T-helper 22 cell (primary cell): ENCODE measurements at places on chromosomes 16 and 17.
A peak's percentile ranks its signal among the peaks of the same experiment; 100 is the strongest.

- DNase-seq = no peak
These were observed 17.2 kb upstream of the SLFN11 start for GRCh38 chr17:35390663-35391062.

DNA sequence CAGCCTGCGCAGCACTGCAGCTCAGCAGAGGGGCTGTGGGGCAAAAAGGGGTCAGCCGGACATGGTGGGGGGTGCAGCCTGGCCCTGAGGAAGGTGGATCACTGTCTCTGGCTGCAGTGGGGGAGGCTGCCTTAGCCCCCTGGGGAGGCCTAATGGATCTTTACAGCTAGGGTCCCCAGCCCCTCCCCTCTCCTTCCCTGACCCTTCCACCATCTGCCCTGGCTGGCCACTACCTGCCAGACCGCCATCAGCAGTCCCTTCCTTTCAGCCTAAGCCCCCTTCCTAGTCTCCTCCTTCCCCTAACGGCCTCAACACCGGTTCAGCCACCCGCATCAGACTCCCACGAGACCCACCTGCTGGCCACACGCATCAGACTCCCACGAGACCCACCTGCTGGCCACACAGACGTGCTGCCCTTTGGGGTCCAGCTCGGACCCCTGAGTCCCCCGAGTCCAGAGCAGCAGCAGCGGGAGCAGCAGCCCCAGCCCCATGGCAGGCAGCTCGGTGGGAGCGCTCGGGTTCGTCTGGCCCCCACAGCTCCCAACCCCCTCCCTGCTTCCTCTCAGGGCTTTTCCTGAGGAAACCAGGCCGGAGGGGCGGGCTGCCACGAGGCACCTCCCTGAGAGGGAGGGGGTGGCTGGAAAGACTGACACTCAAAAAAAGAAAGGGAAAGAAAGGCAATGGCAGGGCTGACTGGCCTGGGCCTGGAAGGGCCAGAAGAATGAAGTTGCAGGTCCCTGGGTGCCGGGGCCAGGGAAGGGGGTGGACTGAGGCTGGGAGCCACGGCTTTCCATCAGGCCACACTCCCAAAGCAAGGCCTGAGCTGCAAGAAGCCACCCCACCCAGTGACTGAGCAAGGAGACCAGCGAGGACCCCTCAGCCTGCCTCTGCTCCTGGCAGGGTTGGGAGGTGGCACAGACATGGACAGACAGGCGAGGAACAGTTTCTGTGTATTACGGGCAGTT, at the start of gene SCARF1:
SCARF1 (minus strand) TSS at position 526 of the 965 bp plus-strand sequence; CDS start at position 491, 35 bp downstream.
- DNase-seq = no peak

DNA sequence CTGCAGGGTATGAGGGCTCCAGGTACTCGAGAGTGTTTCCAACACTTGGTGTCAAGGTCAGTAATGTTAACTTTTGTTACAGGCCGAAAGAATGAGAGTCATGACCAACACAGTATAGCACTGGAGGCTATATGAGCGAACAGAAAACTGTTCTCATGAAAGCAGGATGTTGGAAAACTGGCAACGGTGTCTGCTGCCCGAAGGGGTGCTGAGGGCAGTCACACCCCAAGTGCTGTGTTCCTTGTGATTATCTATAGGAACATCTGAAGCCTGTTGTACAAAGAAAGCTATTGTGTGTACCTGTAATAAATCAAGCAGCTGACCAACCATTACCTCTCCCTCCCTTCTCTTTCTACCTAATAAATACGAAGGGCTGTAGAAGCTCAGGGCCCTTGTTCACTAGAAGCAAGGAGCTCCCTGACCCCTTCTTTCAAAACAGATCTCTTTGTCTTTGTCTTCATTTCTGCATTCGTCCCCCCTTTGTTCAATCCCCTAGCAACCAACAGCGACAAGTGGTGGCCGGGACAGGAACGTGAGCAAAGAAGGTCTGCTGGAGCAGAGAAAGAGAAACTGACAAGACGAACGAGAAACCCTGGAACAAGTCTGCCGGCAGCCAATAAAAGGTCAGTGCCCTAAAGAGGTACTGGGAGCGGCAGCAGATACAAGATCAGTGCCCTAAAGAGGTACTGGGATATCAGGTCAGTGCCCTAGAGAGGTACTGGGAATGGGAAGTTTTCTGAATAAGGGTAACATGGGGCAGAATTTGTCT, 7.6 kb downstream of the CD300LD start:
- DNase-seq = no peak

DNA sequence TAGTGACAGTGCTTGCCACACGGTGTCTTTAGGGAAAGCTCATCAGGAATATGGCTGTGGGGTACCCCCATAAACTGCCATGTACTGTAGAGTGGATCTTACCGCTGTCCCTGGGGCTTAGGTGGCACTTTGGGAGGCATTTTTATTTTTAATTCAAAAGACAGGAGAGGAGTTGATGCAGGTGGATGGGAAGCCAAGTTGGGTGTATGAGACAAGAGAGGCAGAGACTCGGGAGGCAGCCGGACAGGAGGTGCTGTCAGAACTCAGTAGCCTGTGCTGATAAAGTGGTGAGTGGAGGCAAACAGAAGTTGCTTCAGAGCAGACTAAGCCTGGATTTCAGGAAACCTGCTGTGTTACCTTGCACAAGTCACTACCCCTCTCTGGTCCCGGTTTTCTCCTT, 185.9 kb downstream of the TMEM132E start:
- DNase-seq = no peak

DNA sequence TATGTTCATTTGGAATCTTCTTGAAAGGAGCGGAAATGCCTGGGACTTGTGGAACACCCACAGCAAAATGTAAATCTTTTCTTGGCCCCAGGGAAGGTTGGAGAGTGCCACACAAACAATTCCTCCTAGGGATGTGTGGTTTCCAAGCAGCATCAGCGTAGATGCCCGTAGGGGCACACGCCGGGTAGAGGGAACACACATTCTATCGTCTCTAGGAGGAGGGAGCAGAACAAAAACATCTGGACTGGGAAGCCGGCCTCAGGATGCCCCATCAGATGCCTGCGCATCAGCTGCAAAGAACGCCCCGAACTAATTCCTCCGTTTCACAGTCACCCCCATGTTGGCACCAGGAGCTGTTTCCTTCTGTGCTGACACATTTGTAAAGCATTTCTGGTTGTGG, 357.9 kb upstream of the ZFHX3 start:
- no peak for DNase-seq

- no peak for DNase-seq
These were observed 49.3 kb upstream of the USP7 start for GRCh38 chr16:9012848-9013507.

- DNase-seq = peak; percentile 49
These were observed at the start of gene MLKL for GRCh38 chr16:74700438-74701225. TSS of gene MLKL (minus strand) at chr16:74700862. CDS start at chr16:74695757, 5,105 bp downstream.

DNA sequence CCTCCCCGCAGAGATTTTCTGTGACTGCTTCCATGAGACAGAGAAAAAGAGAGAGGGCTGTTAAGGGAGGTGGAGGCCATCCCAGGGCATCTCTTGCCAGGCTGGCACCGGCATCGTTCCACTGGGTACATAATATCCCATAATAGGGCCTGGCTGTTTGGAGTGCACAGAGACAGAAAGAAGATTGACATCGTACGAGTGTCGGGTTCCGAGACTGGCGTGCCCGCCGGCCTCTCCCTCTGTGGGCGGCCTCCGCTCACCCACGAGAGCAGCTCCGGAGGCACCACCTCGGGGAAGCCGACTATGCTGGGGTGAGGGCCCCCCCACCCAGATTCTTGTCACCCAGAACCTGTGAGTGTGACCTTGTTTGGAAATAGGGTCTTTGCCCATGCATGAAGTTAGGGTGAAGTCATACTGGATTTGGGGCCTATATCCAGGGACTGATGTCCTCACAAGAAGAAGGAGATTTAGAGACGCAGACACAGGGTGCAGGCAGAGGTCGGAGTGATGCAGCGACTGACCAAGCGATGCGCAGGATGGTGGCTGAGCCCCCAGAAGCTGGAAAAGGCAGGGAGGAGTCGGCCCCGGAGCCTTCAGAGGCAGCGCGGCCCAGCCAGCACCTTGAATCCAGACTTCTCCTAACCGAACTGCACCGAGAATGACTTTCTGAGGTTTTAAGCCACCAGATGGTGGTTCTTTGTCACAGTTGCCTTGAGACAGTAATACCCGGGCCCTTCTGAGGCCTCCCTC, 101.8 kb upstream of the CIBAR2 start:
- no peak for DNase-seq

- DNase-seq = no peak
These were observed 332 bp upstream of the VPS25 start for GRCh38 chr17:42772945-42773289.

DNA sequence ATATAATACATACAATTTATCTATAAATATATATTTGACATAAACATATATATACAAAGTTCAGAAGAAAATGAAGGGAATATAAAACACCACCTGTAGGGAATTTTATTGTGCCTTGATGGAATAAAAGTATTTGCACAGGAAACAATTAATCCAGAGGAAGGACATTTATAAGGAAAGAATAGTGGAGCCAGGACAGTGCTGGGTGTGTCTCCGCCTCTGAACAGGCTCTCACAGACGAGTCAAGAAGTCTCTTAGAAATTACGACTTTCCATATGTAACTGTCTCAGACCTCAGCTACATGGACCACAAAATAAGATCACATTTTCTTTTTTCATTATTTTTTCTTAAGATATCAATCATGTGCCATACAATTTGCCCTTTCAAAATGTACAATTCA, 93.9 kb downstream of the TMEM114 start:
- DNase-seq = no peak

DNA sequence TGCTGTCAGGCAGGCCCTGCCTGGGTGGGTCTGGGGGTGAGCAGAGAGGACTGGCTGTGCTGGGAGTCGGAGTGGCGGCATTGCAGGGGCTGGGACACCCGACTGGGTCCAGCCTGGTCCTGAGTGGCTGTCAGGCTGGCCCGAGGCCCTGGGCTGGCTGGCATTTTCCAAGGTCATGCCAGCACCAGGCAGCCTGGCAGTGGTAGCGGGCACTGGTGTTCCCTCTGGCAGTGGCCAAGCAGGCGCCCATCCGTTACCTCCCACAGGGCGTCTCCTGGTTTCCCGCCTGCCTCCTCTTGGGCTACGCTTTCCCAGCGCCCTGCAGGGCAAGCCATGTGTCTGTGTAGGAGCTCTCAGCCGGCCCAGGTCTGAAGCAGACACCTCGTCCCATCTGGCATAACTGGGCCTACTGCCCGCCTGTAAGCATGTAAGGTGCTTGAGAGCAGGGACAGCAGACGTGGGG, 5.7 kb upstream of the PKMYT1 start:
- DNase-seq = no peak

- no peak for DNase-seq
These were observed 472.7 kb downstream of the KCNJ2 start for GRCh38 chr17:70642059-70642458.

GRCh38 chr17:34682305-34682704, 102.9 kb downstream of the TMEM132E start:
- no peak for DNase-seq

DNA sequence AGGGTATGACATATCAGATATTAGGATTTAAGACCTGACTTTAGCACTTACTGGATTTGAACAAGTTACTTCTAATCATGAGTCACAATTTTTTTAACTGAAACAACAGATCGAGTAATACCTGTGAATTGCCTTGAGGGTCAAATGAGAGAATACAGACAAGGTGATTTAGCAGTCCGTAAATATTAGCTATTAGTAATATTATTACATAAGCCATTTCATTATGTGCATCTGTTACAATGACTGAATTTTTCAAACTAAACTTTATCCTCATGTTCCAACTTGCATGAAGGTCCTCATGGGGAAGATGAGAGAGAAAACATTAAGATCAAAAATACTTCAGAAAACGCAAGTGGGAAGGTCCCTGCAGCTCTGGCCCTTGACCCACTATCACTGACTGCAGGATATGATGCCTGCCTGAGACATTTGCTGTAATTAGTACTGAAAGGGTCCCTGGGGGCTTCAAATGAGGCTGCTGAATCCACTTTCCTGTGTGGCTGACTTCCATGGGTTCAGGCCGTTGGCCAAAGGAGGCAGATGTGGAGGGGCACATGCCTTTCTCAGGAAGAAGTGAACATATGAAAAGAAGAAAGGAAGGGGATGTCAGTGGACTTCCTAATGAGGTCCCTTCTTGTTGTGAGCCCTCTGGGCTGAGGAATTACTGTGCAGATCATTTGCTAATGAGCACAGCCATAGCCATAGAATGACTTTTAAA, 441.7 kb downstream of the CDH11 start:
- DNase-seq = no peak

DNA sequence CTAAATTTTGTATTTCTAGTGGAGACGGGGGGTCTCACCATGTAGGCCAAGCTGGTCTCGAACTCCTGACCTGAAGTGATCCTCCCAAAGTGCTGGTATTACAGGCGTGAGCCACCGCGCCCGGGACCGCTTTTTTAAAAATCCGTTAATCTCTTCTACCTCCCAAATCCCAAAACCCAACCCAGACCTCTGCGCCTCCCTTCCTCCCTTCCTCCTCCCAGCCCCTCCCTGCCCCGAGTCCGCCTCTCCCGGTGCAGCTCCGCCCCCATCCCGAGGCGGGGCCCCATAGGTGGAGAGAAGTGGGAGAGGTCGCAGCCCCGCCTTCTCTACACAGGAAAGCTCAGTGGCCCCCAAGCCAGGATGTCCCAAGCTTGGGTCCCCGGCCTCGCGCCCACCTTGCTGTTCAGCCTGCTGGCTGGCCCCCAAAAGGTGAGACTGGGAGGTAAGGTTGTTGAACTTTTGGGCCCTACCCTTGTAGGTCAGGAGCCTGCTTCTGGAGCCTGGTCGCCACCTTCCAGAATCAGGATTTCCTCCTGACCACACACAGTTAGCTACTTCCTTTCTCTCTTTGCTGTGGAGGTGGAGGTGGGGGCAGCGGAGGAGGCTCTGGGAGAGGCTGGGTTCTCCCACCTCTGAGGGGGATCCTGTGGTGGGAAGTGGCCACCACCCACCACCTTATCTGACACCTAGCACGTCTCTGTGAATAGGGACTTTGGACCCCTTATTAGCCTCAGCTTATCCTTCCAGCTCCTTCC, at the start of gene TMEM92:
TMEM92 (plus strand) TSS at position 325 of the 755 bp plus-strand sequence; CDS start at position 361, 36 bp downstream.
- no peak for DNase-seq

- DNase-seq = no peak
These were observed 756 bp upstream of the MVP start for GRCh38 chr16:29819506-29819905.

GRCh38 chr17:78324391-78325075, 35.3 kb downstream of the SOCS3 start:
- DNase-seq = no peak

DNA sequence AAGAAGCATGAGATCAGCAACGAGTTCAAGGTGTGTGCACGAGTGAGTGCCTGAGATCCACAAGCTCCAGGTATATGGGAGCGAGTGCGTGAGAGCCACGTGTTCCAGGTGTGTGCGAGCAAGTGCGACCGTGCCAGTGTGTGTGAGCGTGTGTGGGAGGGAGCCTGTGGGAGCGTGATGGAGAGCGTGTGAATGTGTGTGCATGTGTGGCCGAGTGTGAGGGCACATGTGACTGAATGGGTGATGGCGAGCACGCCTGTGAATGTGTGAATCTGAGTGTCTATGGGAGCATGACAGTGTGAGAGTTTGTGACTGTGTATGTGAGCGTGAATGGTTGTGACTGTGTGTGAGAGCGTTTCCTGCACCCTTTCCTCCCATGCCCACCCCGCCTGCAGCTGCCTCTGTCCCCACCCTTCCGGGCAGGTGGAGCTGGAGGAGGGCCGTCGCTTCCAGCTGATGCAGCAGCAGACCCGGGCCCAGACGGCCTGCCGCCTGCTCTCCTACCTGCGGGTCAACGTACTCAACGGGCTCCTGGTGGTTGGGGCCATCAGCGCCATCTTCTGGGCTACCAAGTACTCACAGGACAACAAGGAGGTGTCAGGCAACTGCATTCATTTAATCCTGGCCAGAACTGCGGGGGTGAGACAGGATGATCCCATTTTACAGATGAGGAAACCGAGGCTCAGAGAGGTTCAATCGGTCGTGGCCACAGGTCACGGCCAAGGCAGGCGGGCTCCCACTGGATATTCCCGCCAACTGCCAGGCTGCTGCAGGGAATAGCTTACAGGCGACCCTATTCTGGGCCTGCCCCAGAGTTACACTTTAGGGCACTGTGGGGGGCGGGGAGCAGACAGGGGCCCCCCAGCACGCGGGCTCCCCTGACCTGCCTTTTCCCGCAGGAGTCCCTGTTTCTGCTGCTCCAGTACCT, 3.7 kb downstream of the TMC8 start:
- DNase-seq = peak; percentile 69
